ENCODE measurements at places on chromosomes 5 and 9.

DNA sequence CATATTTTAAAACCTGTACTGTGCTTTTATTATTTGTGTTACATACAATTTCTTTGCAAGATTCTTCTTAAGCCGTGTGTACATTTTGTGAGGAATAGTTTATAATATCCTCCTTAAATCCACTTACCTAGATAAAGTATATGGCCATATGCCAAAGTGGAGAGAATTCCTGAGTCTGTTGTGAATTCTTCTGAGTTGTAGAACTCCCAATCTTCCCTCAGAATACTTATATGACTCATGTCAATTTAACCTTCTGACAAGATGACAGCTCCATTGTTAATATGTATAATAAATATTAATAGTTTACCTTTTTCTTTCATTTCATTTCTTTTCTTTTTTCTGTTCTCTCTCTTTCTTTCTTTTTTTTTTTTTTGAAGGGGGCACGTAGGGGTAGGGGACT, 6.0 kb upstream of the RICTOR start:
- no peak for DNase-seq

- no peak for DNase-seq
Measured at GRCh38 chr9:78994471-78994870, 577.3 kb upstream of the TLE4 start.

- no peak for DNase-seq
Measured at GRCh38 chr5:148394587-148395019, 10.8 kb downstream of the FBXO38 start.

DNA sequence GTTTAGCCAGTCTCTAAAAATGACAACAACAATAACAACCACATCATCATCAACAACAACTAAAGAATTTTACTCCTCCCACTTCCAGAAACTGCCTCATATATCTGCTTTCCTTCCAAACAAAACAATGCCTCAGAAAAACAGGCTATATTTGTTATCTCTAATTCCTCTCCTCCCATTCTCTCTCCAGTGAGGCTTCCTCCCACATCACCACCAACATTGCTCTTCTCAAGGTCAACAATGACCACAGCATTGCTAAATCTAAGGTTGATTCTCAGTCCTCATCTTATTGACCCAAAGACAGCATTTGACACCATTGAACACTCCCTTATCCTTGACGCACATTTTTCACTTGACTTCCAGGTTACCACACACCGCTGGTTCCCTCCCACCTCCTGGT, 38.1 kb upstream of the PRUNE2 start:
- no peak for DNase-seq

GRCh38 chr5:179240561-179240960, 104.7 kb downstream of the ADAMTS2 start:
- no peak for DNase-seq

DNA sequence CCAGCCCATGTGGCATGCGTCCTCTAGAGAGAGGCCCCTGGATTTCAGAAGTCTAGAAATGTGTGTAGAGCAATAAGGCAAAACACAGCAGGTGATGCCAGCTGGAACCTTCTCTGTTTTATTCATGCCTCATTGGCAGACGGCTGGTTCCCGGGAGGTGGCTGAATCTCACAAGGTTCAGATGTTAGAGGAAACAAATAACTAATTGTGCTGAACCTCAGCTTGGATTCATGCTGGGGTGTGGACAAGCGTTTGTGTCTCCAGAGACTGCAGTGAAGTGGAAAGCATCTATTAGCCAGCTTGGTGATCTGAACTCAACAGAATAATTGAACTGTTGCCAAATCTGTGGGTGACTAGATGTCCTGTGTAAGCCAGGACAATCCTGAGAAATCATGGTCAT, 131.1 kb upstream of the NR4A3 start:
- peak; percentile 55 for DNase-seq

DNA sequence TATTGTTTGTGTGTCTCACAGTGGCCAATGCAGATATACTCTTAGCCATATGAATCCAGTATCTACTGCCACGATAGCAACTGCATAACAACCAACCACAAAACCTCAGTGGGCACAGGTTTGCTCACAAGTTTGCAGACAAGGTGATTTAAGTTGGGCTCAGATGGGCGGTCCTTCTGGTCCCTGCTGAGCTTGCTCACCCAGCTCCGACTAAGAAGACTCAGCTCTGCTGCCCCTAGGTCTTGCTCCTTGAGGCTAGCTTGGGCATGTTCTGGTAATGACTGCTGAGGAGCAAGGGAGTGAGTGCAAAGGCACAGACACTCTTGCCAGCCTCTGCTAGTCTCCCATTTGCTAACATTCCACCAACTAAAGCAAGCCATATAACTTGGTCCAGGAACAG, 52.6 kb downstream of the MTX3 start:
- DNase-seq = no peak

- peak; percentile 40 for DNase-seq
Measured at GRCh38 chr5:63959177-63959982, 2.9 kb downstream of the HTR1A start.

DNA sequence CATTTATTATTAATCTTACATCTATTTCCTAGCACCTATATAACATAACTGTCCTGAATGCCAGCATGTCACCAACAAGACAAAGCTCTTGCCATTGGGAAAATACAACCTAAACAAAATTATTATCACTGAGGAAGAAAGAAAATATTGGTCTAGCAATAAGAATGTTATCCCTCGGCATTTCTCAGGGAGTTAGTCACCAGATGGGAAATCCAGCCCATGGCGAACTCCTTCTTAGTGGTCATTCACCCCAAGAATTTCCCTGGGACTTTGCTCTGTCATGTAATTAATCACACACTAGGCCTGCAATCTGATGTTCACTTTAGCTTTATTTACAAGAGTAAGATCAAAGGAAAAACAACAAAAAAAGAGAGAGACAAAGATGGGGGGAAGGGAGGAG, 56.1 kb upstream of the TAS2R1 start:
- DNase-seq = no peak

DNA sequence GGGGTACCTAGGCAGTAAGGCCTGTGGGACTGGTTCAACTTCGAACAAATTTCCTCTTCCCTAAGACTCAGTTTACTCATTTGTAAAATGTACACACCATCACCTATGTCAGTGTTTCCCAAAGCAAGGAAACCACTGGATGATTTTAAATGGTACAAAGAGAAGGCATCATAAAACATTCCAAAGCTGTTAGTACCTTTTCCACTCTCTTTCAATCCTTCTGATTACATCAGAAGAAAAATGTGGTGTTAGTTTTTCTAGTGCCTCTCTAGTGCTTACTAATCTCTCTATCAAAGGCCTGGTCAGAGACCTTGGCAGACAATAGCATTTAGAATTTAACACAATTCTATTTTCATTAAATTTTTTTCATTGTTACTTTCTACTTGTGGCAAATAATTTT, 18.1 kb downstream of the NR6A1 start:
- DNase-seq = no peak

DNA sequence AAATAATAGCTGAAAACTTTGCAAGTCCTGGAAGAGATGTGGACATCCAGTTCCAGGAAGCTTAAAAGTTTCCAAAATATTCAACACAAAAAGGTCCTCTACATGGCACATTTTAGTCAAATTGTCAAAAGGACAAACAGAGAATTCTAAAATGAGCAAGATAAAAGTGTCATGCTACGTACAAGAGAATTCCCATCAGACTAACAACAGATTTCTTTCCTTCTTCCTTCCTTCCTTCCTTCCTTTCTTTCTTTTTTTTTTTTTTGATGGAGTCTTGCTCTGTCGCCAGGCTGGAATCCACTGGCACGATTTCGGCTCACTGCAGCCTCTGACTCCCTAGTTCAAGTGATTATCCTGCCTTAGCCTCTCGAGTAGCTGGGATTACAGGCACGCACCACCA, 39.3 kb downstream of the BTNL8 start:
- no peak for DNase-seq

Measured in NCI-H2081 (cell line).